ENCODE measurements at places on chromosomes 7 and 10.

- DNase-seq = no peak
These were observed 90.9 kb upstream of the SMNDC1 start for GRCh38 chr10:110395350-110396283.

DNA sequence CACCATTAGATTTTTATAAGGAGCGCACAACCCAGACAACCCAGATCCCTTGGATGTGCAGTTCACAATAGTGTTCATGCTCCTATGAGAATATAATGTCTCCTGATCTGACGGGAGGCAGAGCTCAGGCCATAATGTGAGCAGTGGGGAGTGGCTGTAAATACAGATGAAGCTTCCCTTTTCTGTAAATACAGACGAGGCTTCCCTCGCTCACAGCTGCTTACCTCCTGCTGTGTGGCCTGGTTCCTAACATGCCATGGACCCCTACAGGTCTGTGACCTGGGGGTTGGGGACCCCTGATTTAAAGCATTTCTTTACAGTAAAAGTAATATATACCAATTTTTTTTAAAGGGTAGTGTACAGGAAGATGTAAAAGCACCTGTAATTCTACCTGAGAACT, 33.2 kb downstream of the HELLS start:
- no peak for DNase-seq

DNA sequence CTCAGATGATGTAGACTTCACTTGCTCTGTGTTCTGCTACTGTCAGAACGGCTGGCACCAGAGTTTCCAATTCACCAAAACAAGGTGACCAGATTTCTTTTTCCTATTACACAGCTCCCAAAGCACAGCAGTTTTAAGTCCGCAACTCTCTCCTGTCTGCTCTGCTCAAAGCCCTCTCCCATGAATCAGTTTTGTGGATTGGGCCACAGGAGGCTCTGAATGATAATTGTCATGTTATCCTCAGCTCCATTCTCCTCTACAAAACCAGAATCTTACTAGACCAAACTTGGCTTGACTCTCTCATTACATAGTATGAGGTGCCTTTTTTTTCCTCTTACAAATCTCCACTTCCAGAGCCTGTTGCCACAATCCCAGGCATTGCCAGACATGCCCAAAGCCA, 223.5 kb downstream of the SNX13 start:
- DNase-seq = no peak

- DNase-seq = no peak
These were observed 21.1 kb downstream of the FRMD4A start for GRCh38 chr10:14309593-14309992.

- no peak for DNase-seq
These were observed 64.4 kb upstream of the MXI1 start for GRCh38 chr10:110142965-110143364.

- DNase-seq = no peak
These were observed 25.7 kb downstream of the GRID1 start for GRCh38 chr10:86340991-86341260.

DNA sequence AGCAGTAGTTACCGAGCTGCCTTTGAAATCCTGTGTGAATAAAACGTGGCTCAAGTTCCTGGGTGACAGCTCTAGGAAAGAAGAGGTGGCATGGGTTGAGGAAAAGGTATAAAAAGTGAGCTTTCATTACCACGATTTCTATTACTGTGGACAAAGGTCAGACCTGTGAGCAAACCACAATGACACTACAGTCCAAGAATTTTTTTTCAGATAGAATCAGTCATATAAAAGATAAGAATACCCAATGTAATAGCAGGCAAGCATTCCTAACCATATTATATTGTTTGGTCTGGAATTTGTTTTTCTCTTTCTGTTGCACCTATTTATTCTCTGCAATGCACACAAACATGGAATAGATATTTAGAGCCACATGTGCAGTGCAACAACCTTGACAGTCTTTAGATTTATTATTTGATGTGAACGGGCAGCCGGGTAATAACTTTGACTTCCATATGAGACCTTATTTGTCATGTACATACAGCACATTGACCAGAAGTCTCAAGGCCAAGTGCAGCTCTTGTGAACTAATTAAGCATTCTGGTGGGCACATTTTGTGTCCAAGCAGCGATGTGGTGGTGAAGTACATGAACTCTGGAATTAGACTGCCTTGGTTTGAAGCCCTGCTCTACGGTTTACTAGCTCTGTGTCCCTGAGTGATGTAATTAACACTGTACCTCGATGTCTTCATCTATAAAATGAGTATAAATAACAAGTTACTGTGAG, 156.8 kb downstream of the NRCAM start:
- no peak for DNase-seq

DNA sequence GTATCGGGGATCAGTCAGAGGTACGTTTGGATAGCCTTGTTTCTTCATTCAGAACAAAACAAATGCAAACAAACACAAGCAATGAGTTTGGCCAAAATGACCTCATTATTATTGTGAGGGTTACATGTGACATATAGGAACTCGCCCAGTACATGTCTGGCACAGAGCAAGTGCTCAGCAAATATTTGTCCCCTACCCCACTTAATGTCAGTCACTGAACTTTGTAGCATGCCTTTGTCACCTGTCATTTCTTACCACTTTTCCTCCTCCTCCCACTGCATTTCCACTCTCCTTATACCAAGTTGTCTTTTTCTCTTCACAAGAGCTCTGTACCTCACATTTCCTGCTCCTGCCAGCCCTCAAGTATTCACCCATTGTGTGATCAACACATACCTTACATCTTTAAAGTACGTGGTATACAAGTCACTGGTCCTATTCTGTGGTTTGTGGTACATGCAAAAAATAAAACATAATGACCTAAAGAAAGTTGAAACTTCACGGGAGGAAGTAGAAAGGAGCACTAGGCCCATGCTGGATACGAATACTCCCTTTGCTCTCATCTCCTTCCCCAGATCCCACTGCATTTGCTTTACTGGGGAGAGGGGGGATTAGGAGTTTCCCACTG, 236.0 kb downstream of the INHBA start:
- DNase-seq = no peak

- DNase-seq = no peak
These were observed 136.9 kb upstream of the PRSS1 start for GRCh38 chr7:142612237-142612881.

DNA sequence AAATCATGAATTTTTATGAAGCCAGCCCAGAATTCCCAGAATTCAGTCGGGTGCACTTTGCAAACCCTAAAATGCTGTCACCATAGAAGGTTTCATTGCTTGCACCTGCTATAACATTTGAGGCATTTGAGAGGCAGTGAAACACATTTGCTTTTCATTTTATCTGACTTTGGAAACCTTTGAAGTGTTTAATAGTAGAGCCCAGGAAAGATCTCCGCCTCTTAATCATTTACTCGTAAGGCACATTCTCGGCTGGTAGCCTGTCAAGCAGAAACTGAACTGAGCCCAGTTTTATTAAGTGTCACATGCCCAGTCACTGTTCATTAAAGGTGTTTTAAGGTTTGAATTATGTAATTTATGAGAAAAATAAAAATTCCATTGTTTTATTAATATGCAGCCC, 247.6 kb downstream of the EMX2 start:
- DNase-seq = no peak

GRCh38 chr7:28442540-28443420, 30.5 kb downstream of the CREB5 start:
- DNase-seq = no peak

- no peak for DNase-seq
These were observed 20.0 kb downstream of the NEURL1 start for GRCh38 chr10:103513380-103514060.

DNA sequence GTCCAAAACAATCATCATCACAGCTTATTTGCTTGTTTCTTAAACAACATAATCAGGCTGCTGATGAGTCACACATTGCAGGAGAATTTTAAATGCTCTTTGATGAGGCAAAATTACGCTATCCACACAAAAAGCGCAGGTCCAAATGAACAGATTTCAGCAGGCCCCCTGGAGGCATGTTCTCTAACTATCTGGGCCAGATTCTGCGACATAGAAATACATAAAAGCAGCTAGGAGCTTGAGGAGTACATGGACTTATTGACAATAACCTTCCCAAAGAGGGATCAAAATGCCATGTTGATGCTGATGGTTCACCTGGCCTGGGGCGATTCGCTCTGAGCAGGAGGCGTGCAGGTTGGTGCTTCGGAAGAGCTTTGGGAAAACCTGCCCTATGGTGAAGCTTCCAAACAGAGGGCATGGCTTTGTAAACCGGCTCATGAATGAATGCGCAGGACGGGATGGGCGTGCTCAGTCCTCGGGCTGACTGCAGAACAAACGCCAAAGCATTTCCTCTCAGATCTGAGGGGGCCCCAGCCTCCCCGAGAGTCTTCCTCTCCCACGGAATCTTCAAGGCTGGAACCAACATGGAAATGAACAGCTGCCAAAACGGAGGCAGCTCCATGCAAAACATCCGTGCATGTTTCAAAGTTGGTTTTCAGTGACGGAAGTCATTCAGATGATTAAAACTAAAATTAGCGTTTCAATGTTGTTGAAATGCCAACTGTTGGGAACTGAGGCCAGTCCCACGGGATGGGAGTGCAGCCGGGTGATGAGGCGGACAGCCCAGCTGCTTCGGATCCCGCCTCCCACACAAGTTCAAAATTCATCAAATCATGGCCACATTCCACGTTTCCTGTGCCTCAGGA, 179.6 kb downstream of the TCERG1L start:
- no peak for DNase-seq

- DNase-seq = no peak
These were observed 77.0 kb downstream of the FRMD4A start for GRCh38 chr10:14253711-14254110.

DNA sequence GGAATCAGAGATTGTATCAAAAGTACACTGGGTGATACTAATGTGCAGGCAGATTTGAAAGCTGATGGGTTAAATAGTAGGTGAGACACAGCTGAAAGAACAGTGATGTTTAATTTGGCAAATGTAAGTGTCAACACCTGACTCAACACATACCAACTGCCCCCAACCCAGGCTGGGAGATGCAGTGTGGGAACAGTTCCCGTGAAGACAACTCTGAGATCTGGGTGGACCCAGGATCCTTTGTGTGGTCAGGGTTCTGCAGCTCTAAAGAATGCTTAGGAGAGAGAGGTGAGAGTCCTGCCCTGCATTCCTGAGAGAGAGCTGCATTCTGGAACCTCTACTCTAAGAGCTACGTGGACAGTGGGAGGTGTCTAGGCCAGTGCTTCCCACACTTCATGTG, 479.7 kb downstream of the RPS24 start:
- DNase-seq = no peak

DNA sequence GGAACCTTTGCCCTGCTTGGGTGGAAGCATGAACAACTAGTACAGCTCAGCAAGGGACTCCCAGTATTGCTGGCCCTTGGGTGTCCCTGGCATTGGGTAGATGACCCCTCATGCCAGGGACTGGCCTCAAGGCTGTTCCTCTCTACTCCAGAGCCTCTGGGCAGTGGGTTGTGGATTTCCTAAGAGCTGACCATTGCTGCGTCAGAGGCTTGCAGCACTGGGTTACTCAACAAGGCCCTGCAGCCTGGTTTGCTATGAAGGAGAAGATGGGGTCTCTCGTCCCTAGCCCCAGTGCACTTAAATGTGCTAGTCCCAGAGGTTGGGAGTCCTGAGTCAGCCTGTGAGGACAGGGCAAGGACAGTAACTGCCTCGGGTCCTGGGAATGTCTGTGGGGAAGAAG, 2.5 kb downstream of the VSIR start:
- DNase-seq = no peak

DNA sequence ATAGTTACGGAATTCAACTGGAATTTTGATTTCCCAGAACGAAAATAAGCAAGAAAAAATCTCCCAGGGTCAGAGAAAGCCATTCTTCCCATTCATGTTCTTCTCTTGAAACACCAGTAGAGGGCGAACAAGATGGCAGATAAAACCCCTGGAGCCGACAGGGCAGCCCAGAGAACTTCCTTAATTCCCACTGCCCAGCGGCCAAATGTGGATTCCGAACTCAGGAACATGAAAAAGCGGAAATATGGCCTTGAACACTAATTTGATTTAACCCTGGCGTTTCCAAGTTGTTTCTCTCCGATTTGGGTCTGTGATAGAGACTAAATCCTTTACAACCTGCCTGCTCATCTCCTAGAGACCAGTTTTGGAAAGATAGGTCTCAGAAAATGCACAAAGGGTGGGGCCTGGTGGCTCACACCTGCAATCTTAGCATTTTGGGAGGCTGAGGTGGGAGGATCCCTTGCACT, 100.7 kb upstream of the WAC start:
- DNase-seq = no peak

DNA sequence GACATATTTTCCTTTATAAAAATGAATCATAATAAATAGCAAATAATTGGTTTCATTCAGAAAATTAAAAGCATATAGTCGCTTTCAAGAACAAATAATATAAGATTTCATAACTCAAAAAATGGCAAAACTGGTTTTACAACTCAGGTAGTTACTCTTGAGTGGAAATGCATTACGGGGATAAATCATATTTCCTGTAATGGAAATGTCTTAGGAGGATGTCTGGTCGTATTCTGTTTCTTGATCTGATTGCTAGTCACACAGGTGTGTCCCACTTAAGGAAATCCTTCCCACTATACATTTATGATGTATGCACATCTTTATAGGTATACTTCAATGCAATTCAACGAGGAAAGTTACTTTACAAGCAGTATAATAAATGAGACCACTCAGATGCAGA, 20.7 kb downstream of the NRAP start:
- DNase-seq = no peak

DNA sequence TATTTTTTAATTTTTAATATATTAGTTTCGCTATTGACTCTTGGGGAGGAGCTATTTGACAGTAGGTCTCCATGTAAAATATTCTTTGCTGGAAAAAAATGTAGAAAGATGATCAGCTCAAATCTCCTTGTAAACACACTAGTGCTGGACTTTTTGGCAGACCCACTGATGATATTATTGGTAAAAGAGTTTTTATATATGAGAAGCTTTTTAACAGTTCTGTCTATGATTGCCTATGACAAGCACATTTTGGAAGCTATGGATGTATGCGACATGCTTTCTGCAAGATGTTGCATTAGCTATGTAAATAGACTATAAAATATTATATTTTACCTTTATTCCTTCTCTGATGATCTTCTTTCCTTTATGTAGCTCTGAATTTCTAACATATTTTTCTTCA, 928.5 kb downstream of the DNAJB9 start:
- DNase-seq = no peak

DNA sequence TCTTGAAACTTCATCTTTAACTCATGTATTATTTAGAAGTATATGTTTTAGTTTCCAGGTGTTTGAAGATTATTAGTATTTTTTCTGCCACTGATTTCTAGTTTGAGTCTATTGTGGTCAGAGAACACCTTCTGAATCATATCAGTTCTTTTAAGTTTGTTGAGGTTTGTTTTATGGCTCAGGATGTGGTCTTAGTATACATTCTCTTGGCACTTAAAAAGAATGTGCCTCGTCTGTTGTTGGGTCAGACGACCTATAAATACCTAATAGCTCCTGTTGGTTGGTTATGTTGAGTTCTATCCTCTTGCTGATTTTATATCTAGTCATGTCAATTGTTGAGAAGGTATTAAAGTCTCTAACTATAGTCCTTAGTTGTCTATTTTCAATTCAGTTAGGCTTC, 15.9 kb downstream of the TDRD1 start:
- DNase-seq = no peak

Measured in stimulated activated CD8-positive, alpha-beta memory T cell treated with anti-CD3 and anti-CD28 coated beads, Interleukin-4, amount 100 ng/mL, for 24 hours (primary cell).